ENCODE measurements at places on chromosomes 6 and 20. TPM values are rescaled to one million over a fixed set of nuclear protein-coding genes. Genes with fewer than 3 reads are reported as not detected.

The CRIP3 gene
- total RNA-seq = not detected

The UST gene
- 16.7 TPM for total RNA-seq

The ABHD16B gene
- not detected for total RNA-seq

The MYLIP gene
- total RNA-seq = 0.78 TPM

The VGLL2 gene
- not detected for total RNA-seq

The KIF3B gene
- 33.7 TPM for total RNA-seq

The ADGRF5 gene
- total RNA-seq = not detected

The SRF gene
- total RNA-seq = 49.7 TPM

The RGL2 gene
- total RNA-seq = 28.9 TPM

The LRFN2 gene
- not detected for total RNA-seq
